H9 (cell line): ENCODE measurements at places on chromosomes 2 and 18. TPM values are rescaled to one million over a fixed set of nuclear protein-coding genes. Genes with fewer than 3 reads are reported as not detected.

RPS27A gene
- 1,367 and 1,415 TPM in 2 replicates for total RNA-seq

SERPINB8 gene
- 2.1 and 2.9 TPM in 2 replicates for total RNA-seq

COPS9 gene
- total RNA-seq, result 142 and 149 TPM in 2 replicates

FAHD2B gene
- total RNA-seq, result 34.5 and 36.9 TPM in 2 replicates

TGFA gene
- 2.5 and 3.3 TPM in 2 replicates for total RNA-seq

GRCh38 chr2:240291337-240292034 is 144.0 kb upstream of the GPC1 start:
- H3K27ac ChIP-seq, result no peak overlapping the region
- DNase-seq, result no peak
- no peaks in the 10 kb centered on the region; the same call in 1 of the 2 replicates for H3K4me1 ChIP-seq
- H3K27me3 ChIP-seq, result no peaks in the 10 kb centered on the region

- no peaks in the 10 kb centered on the region for H3K4me1 ChIP-seq
- no peak within 1 kb of the TSS for H3K27ac ChIP-seq
- H3K27me3 ChIP-seq, result no peaks in the 10 kb centered on the region
These were observed at the start of gene VWC2L for GRCh38 chr2:214410918-214411554. Gene VWC2L (plus strand): TSS chr2:214411054. CDS start chr2:214414194, 3,140 bp downstream.

DNA sequence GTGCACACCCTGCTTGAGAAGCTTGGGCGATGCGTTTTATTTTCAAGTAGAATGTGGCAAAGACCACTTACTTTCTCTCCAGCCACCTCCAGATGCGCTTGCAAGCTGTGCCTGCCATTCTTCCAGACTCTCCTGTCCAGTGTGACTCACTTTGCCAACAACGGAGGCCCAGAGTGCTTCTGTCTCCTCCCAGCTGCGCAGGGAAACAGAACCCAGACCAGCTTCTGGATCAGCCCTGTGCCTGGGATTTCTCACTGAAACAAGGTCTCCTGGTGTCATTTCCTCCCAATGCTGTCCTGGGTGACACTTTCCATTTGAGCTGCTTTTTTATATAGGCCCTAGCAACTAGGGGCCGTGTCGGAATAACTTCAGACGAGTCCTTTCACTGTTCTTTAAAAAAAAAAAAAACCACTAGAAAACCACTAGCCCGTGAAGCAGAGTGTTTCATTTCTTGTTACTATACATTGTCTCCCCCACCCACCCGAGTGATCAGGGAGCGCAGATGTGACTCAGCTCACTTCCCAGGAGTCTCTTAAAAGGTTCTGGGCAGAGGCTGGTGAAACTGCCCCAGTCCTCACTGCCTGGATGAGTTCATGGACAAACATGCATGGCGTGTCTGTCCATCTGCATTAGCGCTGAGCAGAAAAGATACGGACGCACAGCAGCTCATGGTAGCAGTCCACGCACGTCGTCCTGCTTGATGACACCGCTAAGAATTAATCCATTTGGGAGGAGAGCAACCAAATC is 25.3 kb upstream of the RPL31 start:
- no peak overlapping the region for H3K27ac ChIP-seq
- no peak for DNase-seq
- H3K4me3 ChIP-seq, result no peak overlapping the region
- no peaks in the 10 kb centered on the region for H3K27me3 ChIP-seq

- peaks cover 5% of the 10 kb centered on the region; the same call in 1 of the 3 replicates for H3K36me3 ChIP-seq
- no peak for DNase-seq
- peaks cover 2% of the 10 kb centered on the region; the same call in 1 of the 2 replicates for H3K4me1 ChIP-seq
- H3K27ac ChIP-seq, result no peak overlapping the region
- H3K27me3 ChIP-seq, result no peaks in the 10 kb centered on the region
These were observed 9.7 kb downstream of the PROKR1 start for GRCh38 chr2:68653034-68653433.

- no peak for DNase-seq
- no peaks in the 10 kb centered on the region for H3K27me3 ChIP-seq
- H3K4me1 ChIP-seq, result no peaks in the 10 kb centered on the region; the same call in 1 of the 2 replicates
- H3K4me3 ChIP-seq, result no peak overlapping the region
- no peak overlapping the region for H3K27ac ChIP-seq
These were observed 61.5 kb downstream of the TNFRSF11A start for GRCh38 chr18:62386601-62387000.

DNA sequence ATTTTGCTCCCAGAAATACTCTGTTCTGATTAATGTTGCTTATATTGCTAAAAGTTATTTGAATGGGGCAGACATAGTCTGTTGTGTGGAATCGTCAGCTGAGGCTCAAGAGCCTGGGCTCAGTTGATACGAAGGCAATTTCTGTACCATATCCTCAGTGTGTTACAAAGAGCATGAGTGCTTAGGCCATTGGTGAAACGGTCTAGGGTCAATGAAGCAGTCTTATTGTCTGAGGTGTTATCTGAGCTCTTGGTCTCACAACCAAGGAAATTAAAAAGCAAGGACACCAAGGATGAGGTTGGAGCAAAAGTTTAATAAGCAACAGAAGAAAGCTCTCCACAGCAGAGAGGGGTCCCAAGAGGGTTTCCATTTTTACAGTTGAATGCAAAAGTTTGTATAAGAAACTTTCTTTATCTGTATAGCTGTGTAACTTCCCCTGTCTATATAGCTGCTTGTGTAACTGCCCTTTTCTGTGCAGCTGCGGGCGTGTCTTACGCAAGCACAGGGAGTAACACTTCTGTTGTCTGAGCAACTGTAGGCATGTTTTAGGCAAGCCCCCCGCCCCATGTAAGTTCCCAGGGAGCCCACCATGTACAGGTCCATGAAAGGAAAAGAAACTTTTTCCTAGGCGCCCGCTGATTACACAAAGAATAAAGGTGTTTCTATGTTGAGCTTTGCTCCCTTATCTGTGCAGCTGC is 40.6 kb upstream of the DSC1 start:
- H3K4me1 ChIP-seq, result peaks cover 5% of the 10 kb centered on the region; the same call in 1 of the 2 replicates
- no peak overlapping the region for H3K27ac ChIP-seq

- no peak for DNase-seq
- H3K4me3 ChIP-seq, result no peak overlapping the region
- H3K4me1 ChIP-seq, result peaks cover 3% of the 10 kb centered on the region; the same call in 1 of the 2 replicates
These were observed 656.4 kb downstream of the MBD2 start for GRCh38 chr18:53567929-53568574.

- no peaks in the 10 kb centered on the region for H3K4me1 ChIP-seq
- H3K4me3 ChIP-seq, result no peak overlapping the region
- H3K27ac ChIP-seq, result no peak overlapping the region
These were observed 507.5 kb downstream of the SLC4A3 start for GRCh38 chr2:220134756-220135534.

- H3K4me1 ChIP-seq, result no peaks in the 10 kb centered on the region
- H3K36me3 ChIP-seq, result no peaks in the 10 kb centered on the region
- no peaks in the 10 kb centered on the region for H3K27me3 ChIP-seq
- no peak overlapping the region for H3K4me3 ChIP-seq
These were observed 325.9 kb upstream of the LINC00305 start for GRCh38 chr18:64474773-64475172.

GRCh38 chr2:21787941-21788340 is 664.2 kb downstream of the TDRD15 start:
- H3K4me3 ChIP-seq, result no peak overlapping the region
- DNase-seq, result no peak
- H3K27me3 ChIP-seq, result no peaks in the 10 kb centered on the region
- no peaks in the 10 kb centered on the region for H3K36me3 ChIP-seq
- H3K4me1 ChIP-seq, result no peaks in the 10 kb centered on the region

DNA sequence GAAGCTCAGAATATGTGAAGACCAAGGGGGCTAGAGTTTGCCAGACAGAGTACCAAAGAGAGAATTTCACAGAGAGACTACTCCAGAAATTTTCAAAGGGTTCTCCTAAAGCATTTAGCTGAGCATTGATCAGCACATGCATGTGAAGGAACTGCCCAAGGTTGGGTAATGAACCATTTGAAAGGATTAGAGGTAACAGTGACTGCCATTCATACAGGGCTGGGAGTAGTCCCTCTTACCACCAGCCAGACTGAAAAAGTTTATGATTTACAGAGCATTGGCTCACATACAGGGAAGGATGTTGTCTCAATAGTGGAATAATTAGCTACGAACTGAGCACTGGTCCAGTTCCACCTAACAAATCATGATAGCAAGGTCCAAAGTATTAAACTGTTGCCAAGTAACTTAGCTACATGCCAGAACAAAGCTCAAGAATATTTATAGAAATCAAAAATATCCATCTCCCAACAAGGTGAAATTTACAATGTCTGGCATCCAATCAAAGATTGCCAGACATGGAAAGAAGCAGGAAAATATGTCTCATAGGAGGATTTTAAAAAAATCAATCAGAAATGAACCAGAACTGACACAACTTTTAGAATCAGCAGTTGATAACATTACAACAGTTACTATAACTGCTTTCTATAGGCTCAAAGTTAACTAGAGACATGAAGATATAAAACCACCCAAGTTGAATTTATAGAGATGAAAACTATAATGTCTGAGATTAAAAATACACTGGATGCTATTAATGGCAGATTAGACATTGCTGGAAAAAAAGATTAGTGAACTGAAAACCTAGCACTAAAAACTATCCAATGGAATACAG is 25.7 kb upstream of the RNF103 start:
- H3K4me1 ChIP-seq, result no peaks in the 10 kb centered on the region
- no peak for DNase-seq
- no peak overlapping the region for H3K4me3 ChIP-seq
